Right cardiac atrium (tissue), 5 donors: ENCODE measurements at places on chromosomes 11 and 22. TPM values are rescaled to one million over a fixed set of nuclear protein-coding genes. Genes with fewer than 3 reads are reported as not detected.

GRCh38 chr11:130585545-130585944, 137.1 kb downstream of the ADAMTS15 start:
- DNase-seq, result peak; percentile 57

DNA sequence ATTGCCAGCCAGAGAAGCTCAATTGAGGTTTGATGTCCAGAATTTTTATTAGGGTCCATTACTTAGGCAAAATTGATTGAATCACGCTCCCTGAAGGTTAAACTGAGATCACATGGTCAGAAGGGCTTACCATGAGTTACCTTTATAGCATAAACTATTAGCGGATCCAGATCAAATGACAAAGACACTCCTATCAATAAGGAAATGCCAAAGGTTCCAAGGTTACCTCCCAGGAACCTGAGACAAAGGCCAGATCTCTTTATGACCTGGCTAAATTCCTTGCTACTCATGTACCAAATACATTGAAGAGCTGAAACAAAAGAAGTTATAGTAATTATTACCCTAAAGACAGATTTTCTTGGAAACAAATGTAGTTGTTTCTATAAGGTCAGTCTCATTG, 27.8 kb upstream of the ANO5 start:
- no peak for DNase-seq

HOATZ gene
- not detected for total RNA-seq

DNA sequence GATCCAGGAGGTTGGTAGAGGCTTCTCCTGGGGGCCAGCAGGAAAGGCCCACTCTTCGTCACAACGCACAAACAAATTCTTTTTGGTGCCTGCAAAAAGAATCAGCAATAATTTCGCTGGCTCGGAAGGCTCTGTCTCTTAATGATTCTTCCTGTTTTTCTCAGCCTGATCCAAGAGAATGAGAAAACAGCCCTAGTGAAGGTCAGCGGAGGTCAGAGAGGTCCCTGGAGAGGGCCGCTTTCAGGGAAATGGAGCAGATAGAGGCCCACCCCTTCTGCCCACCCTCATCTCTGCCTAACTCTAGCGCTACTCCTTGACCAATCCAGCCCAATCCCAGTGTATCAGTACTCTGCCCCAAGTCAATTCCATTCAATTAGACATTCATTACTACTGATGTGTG, 19.2 kb downstream of the LRRC55 start:
- DNase-seq, result peak; percentile 85

- no peak for DNase-seq
Observed at GRCh38 chr11:61076506-61077304, 25.6 kb upstream of the CD5 start.

DNA sequence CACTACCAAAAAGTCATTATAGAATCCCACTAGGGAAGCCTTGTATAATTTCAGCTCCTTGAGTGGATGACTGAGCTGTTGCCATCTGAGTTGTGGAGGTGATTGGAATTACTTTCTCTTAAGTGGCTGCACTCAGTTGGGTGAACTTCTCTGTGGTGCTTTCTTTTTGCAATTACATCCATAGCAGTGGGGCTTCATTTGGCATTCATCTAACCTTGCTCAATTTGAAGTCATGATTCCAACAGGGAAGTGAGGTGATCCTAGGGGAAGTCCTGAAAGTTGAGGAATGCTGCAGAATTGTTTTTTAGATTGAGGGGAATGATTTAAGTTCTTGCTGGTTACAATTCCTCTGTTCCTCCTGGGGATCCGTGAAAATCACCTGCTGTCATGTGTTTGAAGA, 39.6 kb downstream of the ARHGAP42 start:
- no peak for DNase-seq

DNA sequence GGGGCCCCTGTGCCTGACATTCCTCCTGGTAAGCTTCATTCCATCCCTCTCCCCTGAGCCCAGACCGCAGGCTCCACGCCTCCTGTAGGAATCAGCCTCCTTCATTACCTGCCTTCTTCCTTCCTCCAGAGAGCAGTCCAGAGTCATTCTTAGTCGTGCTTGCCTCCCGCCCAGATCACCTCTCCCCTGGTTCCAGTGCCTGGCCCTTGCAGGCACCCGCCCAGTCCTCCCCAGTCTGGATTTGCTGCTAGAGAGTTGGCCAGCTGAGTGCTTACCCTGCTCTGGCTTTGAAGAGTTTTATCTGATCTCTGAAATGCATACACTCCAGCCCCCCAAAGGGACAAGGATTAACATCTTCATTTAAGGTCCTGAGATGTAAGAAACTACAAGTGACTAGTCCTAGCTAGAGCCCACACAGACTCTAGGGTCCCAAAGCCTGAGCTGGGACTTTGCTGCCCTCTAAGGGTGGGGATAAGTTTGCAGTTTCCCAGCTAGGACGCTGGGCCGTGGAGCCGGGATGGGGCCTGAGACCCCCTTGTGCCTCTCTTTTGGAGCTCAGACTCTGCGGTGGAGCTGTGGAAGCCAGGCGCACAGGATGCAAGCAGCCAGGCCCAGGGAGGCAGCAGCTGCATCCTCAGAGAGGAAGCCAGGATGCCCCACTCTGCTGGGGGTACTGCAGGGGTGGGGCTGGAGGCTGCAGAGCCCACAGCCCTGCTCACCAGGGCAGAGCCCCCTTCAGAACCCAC, 1.6 kb downstream of the NR1H3 start:
- no peak for DNase-seq

CBLIF gene
- not detected for total RNA-seq

GRCh38 chr11:71437879-71438278, 10.3 kb downstream of the DHCR7 start:
- no peak for DNase-seq

MMP11 gene
- 2.8 TPM for total RNA-seq

GRCh38 chr11:12460466-12460865, 83.1 kb downstream of the PARVA start:
- DNase-seq, result no peak

- DNase-seq, result no peak
Observed at GRCh38 chr11:93560199-93560932, 17.2 kb upstream of the SMCO4 start.

ANO3 gene
- total RNA-seq, result 0.06 TPM

DNA sequence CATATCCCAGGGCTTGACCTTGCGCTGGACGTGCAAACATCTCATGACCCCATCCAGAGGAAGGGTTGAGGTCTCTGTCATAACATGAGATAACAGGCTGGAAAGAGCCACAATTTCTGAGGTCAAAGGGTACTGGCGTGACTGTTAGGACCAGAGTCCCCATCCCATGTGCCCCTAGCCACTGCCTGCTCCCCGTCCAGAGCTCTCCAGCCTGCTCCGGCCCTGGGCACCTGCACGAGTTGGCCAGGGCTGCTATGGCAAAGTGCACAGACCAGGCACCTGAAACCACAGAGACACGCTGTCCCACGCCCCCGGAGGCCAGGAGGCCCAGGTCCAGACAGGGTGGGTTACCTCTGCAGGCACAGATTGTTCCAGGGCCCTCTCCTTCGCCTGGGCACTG, 58.9 kb downstream of the SHANK2 start:
- no peak for DNase-seq

DNA sequence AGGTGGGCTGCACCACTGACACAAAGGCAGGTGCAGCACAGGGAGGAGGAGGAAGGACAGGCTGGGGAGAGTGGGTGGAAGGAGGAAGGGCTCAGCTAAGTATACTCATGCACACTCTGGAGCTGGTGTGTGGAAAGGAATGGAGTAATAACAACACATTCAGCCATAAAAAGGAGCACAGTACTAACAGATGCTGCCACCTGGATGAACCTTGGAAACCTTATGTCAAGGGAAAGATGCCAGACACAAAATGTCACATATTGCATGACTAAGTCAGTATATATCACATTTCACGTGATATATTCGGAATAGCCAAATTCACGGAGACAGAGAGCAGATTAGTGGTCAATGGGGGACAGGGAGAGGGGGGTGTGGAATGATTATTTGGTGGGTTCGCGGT, 389.6 kb upstream of the SYN3 start:
- DNase-seq, result no peak

DNA sequence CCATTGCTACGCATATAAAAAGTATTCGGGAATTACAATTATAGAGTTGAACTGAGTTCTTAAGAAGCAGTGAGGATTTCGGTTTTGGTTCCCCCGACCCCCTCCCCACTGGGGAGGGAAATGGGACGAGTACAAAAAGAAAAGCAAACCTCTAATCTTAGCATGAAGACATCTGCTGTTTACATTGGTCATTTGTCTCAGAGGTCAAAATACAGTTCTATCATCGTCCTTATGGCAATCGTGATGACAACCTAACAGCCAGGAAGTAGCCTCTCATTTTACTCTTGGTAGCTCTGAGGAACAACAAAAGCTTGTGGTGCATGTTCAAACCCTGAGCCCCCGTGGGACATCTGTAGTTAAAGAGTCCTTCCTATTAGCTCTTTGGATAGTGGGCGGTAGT, 3.2 kb upstream of the PRSS23 start:
- DNase-seq, result no peak

LRFN4 gene
- total RNA-seq, result 14.6 TPM

DNA sequence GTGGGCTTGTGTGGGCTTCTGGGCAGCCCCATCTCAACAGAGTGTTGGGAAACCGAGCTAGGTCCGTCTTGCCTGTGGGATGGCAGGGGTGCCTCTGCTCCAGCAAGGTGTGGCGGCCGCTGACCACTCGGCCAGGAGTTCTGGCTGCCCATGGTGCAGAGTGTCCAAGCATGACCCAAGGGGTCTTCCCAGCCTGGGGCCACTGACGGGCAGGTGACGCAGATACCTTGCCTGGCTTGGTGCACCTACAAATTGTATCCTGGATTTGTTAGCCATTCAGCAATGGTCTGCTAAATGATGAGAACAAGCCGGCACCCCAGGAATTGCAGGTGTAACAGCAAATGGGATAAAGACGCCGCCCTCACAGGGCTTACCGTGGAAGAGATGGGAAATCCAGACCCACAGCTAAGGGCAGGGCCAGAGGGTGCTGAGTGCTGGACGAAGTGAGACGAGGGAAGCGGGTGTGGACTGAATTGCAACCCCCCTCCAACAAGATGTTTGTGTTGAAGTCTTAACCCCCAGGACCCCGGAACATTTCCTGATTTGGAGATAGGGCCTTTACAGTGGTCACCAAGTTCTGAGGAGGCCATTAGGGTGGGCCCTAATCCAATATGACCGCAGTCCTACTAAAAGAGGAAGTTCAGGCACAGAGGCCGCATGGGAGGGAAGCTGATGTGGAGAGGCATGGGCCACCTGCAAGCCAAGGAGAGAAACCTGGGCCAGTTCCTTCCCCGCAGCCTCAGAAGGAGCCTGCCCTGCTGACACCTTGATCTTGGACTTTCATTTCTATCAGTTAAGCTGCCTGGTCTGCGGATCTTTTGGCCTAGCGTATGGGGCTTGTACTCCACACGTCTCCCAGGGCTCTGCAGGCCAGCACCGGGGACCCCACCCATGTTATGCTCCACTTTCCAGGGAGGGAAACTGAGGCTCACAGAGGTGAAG, 45.2 kb upstream of the LINC01488 start:
- DNase-seq, result no peak

- DNase-seq, result no peak
Observed at GRCh38 chr22:37007651-37008050, 11.6 kb downstream of the TST start.

GRCh38 chr11:15171956-15172355, 57.2 kb downstream of the INSC start:
- DNase-seq, result no peak

- DNase-seq, result no peak
Observed at GRCh38 chr11:110349138-110349996, 53.0 kb upstream of the RDX start.

- DNase-seq, result no peak
Observed at GRCh38 chr22:35663371-35663770, 15.1 kb downstream of the APOL6 start.

TRIM49 gene
- not detected for total RNA-seq

DNA sequence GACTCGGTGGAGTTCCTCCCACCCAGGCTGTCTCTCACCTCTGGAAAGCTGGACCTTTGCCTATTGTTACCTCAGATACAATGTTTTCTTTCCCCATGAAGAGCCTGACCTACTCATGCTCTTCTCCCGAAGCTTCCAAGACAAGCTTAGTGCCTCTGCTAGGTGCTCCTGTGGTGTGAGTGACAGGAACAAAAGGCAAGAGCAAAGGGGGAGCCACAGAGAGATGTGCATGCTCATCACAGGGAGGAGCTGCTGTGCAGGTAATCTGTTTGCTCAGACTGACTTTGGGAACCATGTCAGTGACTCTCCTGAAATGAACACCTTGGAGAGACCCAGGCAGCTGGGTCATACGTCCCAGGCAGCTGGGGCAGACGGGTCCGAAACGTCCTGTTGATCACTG, 53.6 kb upstream of the VSTM5 start:
- no peak for DNase-seq

TSPAN18 gene
- total RNA-seq, result 158 TPM

DNA sequence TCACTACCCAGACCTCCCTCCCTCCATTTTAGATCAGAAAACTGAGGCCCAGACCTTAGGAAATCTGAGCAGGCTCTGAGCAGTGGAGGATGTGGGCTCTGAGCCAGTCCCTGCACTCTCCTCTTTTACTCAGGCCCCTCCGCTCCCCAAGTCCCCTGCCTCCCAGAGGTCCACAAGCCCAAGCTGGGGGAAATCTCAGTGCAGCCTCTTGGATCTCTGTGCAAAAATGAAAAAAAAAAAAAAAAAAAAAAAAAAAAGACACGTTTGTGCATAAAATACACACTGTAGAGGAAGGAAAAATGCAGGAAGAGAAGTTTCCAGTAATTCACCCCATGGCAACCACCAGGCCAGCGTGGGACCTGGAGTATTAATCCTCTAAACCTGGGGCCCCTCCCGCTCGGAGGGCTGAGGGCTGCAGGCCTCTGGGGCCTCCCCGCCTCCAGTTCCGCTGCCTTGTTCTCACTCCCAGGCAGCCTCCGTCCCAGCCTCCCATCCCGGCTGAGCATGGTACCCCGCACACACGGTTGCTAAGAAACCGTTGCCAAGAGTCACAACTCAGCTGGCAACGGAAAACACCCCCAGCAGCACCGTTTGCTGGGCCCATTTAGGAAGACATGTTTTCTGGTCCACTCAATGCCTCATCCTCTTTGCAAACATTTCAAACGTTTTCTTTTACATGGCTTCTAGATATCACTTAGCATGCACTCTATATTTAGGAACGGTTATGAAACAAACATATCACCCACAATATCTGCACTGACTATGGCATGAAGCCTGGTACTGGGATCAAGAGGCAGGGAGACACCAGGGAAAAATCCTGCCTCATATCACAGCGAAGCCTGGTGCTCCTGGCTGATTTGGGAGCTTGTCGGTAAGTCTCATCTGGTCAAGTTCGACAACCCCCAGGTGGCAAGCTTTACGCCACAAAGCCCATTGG, 227.5 kb downstream of the CTTN start:
- no peak for DNase-seq

- no peak for DNase-seq
Observed at GRCh38 chr11:16804104-16804947, 65.9 kb downstream of the C11orf58 start.

GRCh38 chr11:133824593-133824992, 20.7 kb downstream of the SPATA19 start:
- DNase-seq, result no peak

P2RX3 gene
- total RNA-seq, result not detected

OR52N4 gene
- total RNA-seq, result not detected

CREBZF gene
- total RNA-seq, result 17.3 TPM

GRCh38 chr11:14676068-14676467, 32.5 kb downstream of the PDE3B start:
- DNase-seq, result no peak

PPM1F gene
- total RNA-seq, result 20.7 TPM

GRCh38 chr22:29065468-29066190, 4.0 kb upstream of the C22orf31 start:
- no peak for DNase-seq

ZNF215 gene
- total RNA-seq, result 0.97 TPM

PICK1 gene
- total RNA-seq, result 25.5 TPM

PANX2 gene
- 0.43 TPM for total RNA-seq

PDE3B gene
- total RNA-seq, result 8.3 TPM

RBMXL2 gene
- not detected for total RNA-seq
